ENCODE measurements at places on chromosomes 2 and 18.

DNA sequence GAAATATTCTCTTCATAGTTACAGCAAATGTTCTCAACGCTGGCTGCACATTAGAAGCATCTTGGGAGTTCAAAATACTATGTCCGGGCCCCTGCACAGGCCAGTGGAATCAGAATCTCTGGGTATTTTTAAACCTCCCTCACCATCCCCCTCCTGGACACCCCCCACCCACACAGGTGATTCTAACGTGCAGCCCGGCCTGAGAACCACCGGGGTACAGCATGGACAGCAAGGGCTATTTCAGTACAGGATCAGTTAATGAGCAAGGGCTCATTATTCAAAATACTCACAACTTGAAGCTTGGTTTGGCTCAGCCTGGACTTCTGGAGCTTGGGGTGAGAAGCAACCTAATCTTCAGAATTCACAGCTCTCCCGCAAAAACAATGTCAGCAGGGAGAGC lies 31.4 kb downstream of the INO80C start:
- no peak for DNase-seq

GRCh38 chr18:10901329-10901728 lies 248.0 kb downstream of the PIEZO2 start:
- DNase-seq, result no peak

GRCh38 chr2:238594796-238595749 lies 168.3 kb downstream of the ASB1 start:
- no peak for DNase-seq

GRCh38 chr2:45119855-45120254 lies 110.6 kb upstream of the SIX2 start:
- DNase-seq, result no peak

GRCh38 chr2:137178951-137179377 lies 413.6 kb downstream of the THSD7B start:
- DNase-seq, result no peak

DNA sequence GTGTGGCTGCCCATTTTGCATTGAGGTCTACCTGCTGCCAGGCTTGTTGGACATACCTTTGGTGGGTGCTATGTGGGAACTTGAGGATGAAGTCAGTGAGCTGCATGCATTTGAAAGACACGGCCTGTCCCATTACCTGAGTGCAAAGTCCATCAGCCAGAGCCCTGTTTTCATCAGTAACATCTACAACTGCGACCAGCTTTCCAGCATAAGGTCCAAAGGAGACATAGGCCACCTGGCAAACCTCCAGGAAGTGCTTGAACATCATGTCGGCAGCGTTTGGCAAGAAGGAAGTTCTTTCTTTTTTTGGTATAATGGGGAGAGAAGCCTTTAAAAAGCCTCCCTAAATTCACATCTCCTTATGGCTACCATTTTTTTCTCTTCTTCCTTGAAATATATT lies 143.1 kb downstream of the FAM161A start:
- no peak for DNase-seq

DNA sequence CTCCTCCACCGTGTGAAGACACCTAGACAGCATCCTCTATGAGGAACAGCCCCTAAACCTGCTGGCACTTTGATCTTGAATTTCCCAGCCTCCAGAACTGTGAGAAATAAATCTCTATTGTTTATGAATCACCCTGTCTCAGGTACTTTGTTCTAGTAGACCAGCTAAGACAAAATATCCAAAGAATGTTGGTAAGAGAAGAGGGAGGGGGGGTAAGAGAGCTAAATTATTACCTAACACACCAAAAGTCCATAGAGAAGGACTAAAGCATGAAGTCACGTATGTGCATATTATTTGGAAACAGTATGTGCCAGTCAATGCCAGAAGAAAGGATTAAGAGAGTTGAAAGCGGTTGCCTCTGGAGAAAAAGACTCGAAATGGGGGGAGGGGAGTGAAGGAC lies 211.0 kb downstream of the SP3 start:
- no peak for DNase-seq

DNA sequence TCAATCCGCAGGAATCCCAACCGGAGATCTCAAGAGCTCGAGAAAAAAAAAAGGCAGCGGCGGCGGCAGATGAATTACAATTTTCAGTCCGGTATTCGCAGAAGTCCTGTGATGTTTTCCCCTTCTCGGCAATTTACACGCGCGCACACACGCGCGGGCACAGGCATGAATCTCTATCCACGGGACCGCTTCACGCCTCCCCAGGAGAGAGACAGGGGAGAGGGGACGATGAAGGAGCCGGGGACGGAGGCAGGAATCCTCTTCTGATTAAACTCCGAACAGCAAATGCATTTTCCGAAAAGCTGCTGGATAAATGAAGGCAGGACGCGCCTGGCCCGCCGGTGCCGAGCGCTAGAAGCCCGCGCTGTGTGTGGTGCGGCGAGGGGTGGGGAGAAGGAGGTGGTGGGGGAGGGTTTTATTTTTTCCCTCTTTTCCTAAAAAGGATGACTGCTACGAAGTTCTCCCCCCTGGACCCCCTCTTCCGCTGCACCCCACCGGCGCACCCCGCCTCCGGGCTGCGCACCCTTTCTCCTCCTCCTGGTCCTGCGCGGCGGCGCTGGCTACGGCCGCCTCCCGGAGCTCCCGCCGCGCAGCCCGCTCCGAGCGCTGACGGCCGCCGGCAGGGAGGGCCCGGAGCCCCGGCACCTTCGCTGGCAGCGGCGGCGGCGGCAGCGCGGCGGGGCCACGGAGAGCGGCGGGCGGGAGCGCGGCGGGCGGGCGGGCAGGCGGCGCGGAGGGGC lies at the start of gene BCL2:
Gene BCL2 (minus strand): TSS at position 387 of the 740 bp plus-strand sequence.
- no peak for DNase-seq

DNA sequence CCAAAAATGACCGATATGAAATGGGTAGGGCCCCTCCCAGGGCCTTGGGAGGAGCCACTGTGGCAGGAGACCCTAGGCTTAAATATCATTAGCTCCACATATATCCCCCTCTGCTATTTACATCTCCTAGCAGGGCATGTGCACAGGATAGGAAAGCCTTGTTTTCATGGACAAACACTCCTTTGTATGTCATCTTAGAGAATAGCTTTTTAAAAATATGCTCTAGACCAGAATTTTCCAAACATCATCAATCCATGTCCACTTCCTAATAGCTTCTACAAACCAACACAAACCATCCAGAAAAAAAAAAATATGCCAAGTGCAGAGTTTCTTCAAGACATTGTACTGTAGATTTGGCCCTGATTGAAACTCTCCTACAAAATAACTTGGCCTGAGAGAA lies 10.8 kb downstream of the DAPL1 start:
- DNase-seq, result no peak

DNA sequence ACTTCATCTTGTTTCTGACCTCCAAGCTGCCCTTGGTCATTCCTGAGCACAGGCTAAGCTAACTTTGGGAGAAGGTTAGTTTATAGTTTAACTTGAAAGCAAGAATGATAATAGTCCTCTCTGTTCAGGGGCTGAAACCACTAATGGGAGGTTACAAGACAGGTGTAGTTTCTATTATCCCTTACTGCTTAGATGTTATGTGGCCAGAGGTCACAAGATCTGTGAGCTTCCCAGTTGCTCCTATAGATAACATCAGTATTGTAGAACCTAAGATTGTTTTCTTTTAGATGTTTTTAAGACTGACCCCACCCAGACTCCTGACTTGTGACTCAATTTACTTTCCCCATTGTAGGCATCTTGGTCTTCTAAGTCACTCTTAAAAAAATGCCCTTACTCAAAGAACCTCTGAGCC lies 94.8 kb upstream of the LPIN2 start:
- DNase-seq, result no peak

- DNase-seq, result no peak
These were observed 748.0 kb downstream of the DPP10 start for GRCh38 chr2:115190459-115190858.

- no peak for DNase-seq
These were observed 80.7 kb upstream of the CD28 start for GRCh38 chr2:203625701-203626100.

DNA sequence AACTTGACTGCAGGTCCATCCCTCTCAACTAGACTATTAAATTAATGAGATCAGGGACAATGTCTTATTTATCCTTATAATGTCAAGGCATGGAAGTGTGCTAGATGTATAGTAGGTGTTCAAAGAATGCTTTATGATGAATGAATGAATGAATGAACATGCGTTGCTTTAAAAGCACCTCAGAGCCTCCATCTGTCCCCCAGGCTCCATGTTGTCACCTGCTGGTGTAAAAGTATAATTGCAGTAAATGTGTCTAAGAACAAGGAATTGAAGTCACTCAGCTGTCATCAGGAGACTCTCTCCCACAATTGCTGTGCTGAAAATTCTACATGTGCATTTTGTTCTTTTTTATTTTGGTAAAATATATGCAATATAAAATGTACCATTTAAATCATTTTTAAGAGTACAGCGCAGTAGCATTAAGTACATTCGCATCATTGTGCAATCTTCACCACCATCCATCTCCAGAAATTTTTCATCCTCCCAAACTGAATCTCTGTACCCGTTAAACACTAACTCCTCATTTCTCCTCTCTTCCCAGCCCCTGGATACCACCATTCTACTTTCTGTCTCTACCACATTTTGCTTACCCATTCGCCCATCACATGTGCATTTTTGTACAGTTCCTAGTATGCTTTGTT lies 52.6 kb downstream of the GNAL start:
- no peak for DNase-seq

DNA sequence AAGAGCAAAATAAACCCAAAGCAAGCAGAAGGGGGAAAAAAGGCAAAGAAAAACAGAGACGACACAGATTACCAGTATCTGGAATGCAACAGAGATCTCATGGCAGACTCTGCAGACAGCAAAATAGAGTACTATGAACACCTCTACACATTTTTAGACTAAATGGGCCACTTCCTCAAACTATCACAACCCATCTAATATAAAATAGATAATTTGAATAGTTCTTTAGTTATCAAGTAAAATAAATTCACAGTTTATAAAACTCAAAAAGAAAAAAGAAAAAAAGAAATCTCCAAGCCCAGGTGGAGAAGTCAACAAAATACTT lies 16.6 kb downstream of the SESTD1 start:
- DNase-seq, result no peak

DNA sequence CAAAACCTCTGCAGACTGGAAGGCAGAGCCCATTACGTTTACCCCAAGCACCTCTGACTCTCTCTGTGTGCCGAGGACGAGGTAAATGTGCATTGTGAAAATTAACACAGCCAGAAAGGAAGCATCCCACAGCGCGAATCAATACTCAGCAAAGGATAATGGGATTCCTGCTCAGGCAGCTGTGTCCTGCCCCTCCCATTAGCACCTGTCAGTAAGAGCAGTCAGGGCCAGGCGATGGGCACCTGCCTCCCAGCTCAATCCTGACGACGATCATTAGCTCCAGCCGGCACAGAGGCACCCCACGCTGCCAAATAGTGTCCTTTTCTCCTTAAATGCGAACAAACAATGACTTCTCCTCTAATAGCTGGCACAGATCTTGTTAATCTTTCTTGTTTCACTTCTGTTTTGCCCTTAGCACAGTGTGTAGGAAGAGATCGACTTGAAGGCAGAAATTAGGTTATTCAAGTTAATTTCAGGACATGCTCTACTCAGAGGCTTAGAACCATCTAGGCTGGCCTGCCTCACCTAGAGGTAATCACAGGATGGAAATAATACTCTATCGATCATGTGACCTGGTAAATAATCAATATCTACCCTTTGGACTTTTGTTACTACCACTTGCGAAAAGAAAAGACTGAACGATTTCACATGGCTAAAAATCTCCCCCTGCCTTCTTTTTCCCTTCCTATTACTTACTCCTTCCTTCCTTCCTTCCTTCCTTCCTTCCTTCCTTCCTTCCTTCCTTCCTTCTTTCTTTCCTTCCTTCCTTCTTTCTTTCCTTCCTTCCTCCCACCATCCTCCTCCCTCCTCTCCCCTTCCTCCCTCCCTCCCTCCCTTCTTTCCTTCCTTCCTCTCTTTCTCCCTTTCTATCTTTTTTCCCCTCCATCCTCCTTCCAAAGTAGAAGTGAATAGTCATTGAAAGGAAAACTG lies 487.9 kb upstream of the ID2 start:
- no peak for DNase-seq

DNA sequence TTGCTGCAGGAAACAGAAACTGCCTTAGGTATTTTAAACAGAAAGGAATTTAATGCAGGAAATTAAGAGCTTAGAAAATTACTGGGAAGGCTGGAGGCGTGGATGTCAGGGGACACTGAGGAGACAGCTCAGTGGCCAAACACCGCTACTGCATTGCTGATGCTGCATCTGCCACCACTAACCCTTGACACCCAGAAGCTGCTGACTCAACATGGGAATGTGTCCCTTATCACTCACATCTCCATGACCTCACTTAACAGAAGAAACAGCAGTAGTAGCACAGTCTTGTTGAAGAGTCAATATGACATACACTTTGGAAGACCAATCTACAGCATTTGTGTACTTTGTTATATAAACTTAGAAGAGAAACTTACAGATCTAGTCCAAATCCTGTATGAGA lies 906.1 kb downstream of the SLC4A3 start:
- no peak for DNase-seq

DNA sequence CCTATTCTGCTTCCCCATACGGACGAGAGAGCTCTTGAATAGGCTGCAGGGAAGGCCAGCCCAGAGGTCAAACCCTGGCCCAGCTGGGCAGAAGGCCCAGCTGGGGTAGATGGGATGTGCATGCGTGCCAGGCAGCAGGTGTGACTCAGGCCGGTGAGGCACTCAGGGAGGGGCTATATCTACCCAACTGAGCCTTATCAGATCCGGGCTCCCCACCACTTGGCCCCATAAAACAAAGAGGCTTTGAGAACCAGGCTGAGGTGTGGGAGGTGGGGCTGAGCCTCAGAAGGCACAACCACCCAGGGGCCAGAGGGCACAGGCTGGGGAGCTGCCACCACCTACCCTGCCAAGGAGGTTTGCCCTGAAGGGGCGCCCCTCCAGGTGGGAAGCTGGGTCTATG lies 8.0 kb upstream of the CFAP65 start:
- no peak for DNase-seq
